GDM1 (cell line): ENCODE measurements at places on chromosomes 4 and X.

DNA sequence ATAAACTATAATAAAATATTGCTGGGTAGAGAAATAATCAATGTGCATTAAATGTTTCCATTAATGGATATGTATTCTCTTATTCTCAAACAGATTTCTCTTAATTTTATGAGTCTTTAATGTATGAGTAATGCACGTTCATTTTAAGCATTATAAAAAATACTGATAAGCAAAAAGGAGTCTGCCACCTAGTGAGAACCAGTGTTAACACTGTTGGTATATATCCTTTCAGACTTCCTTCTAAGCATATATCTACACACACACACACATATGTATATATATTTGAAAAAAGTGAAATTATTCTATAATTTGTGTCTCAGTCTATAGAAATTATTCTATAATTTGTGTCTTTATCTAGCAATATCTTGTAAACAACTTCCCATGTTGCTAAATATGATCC, 49.9 kb upstream of the MTMR1 start:
- DNase-seq: no peak

DNA sequence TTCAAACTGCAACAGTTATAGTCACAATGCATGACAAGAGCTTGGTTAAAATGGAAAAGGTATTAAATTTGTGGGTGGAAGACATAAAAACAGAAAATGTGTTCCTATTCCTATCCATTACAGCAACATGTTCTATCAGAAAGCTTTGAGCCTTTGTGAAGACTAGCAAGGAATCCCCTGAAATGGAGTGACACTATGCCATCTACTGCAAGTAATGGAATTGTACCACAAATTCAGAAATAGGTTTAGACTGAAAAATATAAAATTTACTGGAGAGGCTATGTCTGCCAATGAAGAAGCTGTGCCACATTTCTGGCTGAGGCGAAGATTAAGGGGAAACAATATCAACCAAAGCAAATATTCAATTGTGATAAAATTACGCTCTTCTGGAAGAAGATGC, 247.9 kb downstream of the ADAM29 start:
- DNase-seq: no peak

DNA sequence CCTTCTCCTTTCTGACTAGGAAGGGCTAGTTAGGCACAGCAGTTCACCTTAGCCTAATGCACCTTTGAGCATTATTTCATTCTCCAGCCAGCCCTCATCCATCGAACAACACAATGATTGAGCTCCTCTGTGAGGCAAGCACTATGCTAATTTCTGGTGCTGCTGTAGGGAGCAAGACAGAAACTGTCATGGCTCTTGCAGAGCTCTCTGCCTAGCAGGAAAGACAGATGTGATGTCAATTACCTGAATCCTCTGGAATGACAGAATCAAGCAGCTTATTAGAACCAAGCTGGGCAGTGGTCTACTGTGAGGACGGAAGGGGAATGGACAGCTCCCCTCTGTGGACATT, 256.1 kb upstream of the NOCT start:
- DNase-seq: no peak

- no peak for DNase-seq
These were observed 42.8 kb downstream of the TNIP2 start for GRCh38 chr4:2713337-2713736.

DNA sequence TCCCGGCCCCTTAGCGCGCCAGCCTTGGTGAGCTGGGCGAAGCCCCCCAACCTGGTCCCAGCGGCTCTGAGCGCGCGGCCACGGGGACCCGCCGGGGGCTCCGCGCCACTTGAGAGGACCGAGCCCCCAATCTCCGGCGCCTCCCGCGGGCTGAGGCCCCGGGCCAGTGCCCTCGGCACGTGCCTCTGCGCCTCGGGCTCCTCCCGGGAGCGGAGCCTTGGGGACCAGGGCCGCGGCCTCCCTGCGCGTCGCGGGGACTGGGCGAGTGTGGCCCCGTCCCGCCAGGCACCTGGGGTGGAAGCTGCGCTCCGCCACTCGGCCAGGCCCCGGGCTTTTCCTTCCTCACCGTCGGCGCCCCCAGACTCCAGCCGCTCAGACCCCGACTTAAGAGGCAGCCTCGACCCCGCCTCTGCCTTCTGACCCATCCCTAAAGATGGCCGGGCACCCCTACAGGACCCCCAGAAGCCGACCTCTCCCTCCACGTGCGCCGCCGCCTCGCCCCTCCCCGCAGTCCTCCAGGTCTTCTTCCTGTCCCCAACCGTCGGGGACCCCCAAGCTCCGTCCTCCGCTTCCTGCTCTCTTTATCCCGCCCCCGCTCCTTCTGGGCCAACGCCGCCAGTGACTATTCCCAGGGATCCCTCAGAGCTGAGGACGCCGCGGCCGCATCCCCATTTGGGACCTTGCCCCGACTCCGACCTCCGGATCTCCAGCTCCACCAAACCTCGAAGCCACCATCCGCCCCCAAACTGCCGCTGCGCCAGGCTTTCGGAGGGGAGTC, 752 bp downstream of the ERAS start:
- no peak for DNase-seq

GRCh38 chr4:99763635-99764101, 53.0 kb upstream of the DAPP1 start:
- no peak for DNase-seq

- DNase-seq: no peak
These were observed 190.7 kb downstream of the RPA4 start for GRCh38 chrX:97074400-97074799.

DNA sequence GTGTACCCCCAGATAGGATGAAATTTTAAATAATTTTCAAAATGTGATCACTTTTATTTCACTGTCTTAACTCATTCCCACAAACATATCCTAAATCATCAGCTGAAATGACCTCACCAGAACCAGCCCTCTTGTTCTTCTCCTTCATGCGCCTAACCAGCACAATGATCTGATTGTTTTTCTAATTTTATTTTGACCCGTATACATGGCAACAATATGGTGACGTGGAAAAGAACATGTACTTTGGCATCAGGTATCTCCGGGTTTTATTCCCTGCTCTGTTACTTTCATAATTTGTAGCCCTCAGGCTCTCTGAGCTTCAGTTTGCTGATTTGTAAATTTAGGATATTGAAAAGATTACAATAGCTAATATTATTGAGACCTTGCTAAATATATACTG, 562.4 kb upstream of the ZFP42 start:
- no peak for DNase-seq

GRCh38 chr4:657338-657833, 16.7 kb downstream of the ATP5ME start:
- no peak for DNase-seq

GRCh38 chr4:139522457-139522856, 33.6 kb downstream of the SETD7 start:
- DNase-seq: no peak

DNA sequence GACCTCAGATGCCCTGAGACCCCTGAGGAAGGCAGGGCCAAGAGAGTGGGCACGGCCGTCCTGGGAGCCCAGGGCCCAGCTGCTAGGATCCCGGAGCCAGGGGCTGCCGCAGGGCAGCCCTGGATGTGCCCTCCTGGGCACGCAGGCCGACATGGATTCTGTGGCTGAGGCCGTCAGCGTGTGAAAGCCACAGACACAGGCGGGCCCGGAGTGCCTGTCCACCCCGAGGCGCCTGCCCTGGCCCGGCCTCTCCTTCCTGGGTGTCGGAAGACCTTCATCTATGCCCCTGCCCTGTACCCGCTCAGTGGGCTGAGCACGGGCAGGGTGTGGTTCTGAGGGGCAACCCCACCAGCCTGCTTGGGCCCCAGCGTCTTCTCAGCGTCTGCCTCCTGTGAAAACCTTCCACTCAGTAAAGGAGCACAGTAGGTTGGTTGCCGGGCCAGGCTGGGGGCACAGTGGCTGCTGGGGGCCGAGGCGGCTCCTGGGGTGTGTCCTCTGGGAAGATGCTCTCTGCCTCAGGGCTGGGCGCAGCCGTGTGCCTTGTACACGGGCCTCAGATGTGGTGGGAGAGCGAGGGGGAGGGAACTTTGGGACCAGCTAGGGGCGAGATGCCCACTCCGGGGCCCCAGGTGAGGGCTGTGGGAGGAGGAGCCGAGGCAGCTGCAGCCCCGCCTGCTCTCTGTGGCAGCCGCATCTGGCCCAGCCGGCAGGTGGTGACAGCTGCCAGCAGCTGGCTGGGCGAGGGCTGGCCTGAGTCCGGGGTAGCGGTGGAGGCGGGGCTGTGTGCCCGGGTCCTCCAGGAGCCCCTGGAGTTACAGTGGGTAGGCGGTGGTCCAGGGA, 20.8 kb downstream of the FGFRL1 start:
- no peak for DNase-seq

- no peak for DNase-seq
These were observed 340.8 kb downstream of the PAPSS1 start for GRCh38 chr4:107379054-107379869.

GRCh38 chr4:25863347-25863784, 578 bp upstream of the SEL1L3 start:
- DNase-seq: no peak

DNA sequence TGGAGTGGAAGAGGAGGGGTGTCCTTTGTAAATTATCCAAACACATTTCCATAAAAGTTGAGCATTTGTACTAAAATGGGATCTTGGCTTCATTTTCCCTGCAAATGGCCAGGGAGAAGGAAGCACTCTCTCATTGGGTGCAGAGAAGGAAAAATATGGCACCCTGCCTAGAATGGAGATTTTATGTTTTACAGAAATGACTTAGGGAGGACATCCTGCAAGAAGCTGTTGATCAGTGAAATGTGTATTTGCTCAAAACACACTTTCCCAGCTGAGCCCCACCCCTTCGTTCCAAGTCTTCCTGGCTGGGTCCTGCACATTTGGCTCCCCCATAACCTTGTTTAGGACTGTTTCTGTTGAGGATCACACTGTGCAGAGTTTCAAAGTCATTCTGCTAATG, 213.5 kb upstream of the TAPT1 start:
- DNase-seq: no peak

GRCh38 chr4:137794764-137795254, 262.5 kb upstream of the PCDH18 start:
- DNase-seq: no peak

GRCh38 chrX:2894885-2895292, 34.2 kb downstream of the ARSD start:
- no peak for DNase-seq

- DNase-seq: no peak
These were observed 382.8 kb downstream of the KLHL4 start for GRCh38 chrX:87900320-87900908.

GRCh38 chr4:42172921-42173320, 20.5 kb upstream of the BEND4 start:
- DNase-seq: no peak

- DNase-seq: no peak
These were observed 262.9 kb downstream of the ARHGAP10 start for GRCh38 chr4:147994491-147995385.

DNA sequence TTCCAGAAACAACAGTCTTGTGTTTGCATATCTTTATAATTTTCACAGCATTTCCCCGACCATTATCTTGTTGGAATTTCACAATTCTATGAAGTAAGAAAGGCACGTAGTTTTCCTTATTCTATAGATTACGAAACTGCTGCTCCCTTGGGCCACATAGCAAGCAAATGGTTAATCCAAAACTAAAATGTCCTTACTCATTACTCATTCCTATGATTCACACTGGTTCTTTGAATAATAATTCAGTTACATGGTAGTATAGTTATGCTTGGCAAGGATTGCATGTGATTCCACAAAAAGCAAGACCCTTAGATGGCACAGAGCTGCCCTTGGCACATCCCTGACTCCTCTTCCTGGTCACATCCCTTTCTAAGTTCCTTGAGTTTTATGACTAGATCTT, 51.2 kb downstream of the OR13H1 start:
- no peak for DNase-seq

DNA sequence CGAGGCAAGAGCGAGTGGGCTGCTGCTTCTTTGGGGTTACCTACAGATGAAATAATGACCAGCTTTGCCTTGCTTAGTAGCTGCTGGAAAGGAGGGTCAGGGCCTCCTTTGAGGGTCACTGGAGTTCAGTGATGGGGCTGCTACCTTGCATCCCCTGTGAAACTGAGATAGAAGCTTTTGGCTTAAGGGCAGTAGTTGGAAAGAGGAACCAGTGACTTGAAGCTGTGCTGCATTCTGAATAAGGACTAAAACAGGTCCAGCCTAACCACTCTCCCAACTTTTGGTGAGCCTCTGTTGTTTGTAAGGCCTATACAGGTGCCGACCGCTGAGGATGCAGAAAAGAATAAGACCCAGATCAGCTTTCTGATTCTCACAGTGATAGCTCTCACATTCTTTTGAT, 41.2 kb downstream of the RASL11B start:
- DNase-seq: no peak

DNA sequence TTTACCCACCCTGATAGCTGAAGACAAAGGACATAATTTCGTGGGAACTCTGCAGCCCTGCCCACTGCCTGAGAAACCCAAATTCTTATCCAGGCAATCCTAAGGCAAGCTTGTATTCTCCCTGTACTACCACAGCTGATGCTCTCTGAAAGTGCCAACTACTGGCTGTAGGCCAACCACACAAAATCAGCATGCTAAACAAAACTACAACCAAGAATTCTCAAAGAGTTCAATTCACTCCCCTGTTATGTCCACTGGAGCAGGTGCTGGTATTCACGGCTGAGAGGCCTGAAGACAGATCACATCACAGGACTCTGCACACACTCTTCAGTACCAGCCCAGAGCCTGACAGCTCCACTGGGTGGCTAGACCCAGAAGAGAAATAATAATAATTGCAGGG, 375.9 kb upstream of the NDST4 start:
- no peak for DNase-seq

GRCh38 chrX:137747244-137748043, 181.5 kb downstream of the ZIC3 start:
- no peak for DNase-seq

GRCh38 chrX:12814420-12814819, 23.2 kb downstream of the PRPS2 start:
- no peak for DNase-seq

DNA sequence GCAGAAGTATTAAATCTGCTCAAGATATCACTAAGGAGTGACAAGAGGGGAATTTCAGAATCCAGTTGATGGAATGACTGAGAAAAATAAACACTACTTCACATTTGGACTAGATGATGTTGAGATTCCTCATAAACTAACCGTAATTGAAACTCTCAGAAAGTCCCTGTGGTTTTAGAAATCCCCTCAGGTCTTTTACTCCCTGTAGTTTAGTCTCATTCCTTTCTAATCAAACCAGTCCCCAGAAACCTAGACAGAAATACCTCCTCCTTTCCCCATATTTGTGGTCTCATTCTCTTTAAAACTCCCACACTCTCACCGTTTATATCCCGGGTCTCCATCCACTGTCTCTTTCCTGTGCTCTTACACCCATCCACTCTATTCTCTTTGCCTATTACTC, 15.0 kb upstream of the TLR1 start:
- DNase-seq: no peak

- no peak for DNase-seq
These were observed 316.6 kb upstream of the BOD1L1 start for GRCh38 chr4:13944095-13944511.

GRCh38 chrX:44344687-44345086, 1.2 kb upstream of the EFHC2 start:
- peak; percentile 91 for DNase-seq

- DNase-seq: no peak
These were observed 56.5 kb downstream of the PRDM5 start for GRCh38 chr4:120865985-120866384.

- no peak for DNase-seq
These were observed 17.1 kb downstream of the MSANTD1 start for GRCh38 chr4:3266076-3266475.

- no peak for DNase-seq
These were observed 251.0 kb upstream of the GPC4 start for GRCh38 chrX:133666256-133666655.

GRCh38 chr4:165437691-165438090, 58.9 kb downstream of the CPE start:
- DNase-seq: no peak

GRCh38 chrX:123392921-123393320, 208.8 kb downstream of the GRIA3 start:
- DNase-seq: no peak
